ENCODE measurements at places on chromosomes 4 and X.

- DNase-seq = no peak
Observed at GRCh38 chr4:52103319-52103718, 52.2 kb downstream of the SPATA18 start.

- DNase-seq = peak; percentile 27
Observed at GRCh38 chr4:100421361-100421978, 96.4 kb downstream of the EMCN start.

DNA sequence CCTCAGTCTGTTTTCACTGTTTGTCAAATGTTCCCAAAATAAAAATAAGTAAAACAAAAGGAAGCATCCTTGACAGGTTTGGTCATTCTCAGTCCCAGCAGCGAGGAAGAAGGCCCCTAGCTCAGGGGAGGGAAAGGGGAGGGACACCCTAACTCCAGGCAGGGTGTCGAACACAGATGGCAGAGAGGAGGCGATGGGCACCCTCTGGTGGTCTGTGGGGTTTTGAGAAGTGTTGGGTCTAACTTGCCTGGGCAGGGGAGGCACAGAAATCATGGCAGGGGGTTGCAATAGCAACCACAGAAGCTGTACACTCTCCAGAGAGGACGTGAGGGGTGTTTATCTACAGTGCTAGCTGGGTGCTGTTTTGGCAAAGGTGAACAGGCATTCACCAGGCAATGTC is 229.8 kb upstream of the SFRP2 start:
- DNase-seq = no peak

DNA sequence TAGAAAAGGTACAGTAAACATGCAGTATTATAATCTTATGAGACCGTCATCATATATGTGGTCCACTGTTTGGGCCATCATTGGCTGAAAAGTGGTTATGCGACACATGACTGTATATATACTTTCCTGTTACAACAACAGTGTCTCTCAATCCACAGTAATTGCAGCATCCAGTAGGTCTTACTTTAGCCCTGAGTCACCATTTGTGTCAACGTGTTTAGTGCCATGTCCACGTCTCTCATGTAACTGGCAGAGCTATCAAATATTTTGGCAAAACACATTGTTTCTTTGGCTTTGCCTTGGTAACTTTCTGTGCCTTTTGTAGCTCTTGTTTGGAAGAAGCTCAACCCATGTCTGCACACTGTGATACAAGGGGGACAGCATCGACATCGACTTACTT is 73.8 kb downstream of the CD38 start:
- DNase-seq = no peak

DNA sequence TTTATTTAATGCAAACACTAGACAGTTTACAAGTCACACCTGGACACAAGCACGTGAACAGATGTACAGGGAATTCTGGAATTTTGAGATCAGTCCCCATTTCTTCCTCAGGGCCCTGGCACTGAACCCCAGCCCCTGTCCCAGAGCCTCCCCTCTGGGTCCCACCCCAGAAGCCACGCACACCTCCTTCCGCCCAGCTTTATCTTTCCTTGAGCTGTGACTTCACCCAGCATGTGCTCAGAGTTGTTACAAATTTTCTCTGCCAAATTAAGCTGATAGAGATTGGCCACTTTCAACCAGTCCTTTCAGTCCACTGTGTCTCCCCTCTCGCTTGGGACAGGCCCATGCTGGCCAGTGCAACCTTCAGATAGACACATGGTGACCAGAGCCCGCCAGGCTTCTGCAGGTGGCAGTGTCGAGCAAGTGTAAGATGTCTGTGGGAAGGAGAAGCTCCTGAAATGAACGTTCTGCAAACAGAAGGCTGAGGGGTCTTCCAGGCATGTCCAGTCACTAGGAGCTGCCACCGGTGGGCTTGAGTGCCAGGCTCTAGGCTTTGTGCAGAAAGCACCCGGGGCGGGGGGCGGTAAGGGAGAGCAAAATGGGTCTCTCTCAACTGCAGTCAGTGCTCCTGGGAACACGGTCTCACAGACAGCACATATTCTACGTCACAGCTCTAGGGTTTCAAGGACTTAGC is 73.3 kb downstream of the MTMR1 start:
- peak; percentile 42 for DNase-seq

GRCh38 chrX:75303795-75304194 is 29.9 kb downstream of the UPRT start:
- no peak for DNase-seq

DNA sequence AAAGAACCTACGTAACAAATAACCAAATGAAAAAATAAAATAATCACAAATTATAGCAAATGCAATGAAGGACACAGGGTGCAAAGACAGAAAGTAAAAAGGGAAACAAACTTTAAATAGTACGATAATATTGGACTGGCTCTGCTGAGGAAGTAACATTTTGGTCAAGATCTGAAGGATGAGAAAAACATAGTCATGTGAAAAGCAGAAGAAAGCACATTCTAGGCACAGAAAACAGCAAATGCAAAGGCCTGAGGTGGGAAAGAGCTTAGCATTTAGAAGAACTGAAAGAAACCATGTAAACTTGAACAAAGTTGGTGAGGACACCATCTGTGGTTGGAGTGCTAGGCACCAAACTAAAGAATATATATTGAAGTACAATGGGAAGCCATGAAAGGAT is 111.2 kb downstream of the PPP3CA start:
- no peak for DNase-seq

- DNase-seq = no peak
Observed at GRCh38 chrX:148024425-148025148, 43.5 kb downstream of the FMR1NB start.

- DNase-seq = no peak
Observed at GRCh38 chr4:145525291-145525740, 43.7 kb downstream of the SMAD1 start.

DNA sequence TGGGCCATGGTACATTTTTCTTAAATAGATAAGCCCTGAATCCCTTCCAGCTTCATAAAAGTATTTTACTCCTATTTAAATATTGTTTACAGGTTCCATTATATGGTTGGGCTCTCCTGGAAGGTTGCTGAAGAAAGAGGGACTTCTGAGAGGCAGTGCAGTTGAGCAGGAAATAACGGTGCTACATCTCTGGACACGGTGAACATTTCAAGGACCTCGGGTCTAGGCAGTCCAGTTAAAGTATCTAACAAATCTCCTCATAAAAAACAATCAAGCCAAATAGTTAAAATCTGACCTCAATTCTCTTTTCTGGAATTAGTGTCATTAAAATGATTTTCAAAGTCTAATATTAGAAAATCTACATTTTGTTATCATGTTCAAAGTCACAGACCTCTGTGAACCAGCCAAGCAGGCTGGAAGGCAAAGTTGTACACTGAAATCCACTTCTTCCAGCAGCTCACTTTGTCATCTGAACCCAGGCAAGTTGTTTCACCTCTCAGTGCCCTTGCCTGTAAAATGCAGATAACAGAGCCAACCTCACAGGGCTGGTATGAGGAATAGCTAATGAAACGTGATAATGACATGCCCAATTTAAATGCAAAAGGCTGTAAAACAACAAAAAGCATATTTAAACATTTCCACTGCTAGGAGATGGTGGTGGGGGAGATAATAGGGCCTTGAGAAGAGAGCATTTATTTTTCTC is 267.0 kb upstream of the KLF3 start:
- no peak for DNase-seq

DNA sequence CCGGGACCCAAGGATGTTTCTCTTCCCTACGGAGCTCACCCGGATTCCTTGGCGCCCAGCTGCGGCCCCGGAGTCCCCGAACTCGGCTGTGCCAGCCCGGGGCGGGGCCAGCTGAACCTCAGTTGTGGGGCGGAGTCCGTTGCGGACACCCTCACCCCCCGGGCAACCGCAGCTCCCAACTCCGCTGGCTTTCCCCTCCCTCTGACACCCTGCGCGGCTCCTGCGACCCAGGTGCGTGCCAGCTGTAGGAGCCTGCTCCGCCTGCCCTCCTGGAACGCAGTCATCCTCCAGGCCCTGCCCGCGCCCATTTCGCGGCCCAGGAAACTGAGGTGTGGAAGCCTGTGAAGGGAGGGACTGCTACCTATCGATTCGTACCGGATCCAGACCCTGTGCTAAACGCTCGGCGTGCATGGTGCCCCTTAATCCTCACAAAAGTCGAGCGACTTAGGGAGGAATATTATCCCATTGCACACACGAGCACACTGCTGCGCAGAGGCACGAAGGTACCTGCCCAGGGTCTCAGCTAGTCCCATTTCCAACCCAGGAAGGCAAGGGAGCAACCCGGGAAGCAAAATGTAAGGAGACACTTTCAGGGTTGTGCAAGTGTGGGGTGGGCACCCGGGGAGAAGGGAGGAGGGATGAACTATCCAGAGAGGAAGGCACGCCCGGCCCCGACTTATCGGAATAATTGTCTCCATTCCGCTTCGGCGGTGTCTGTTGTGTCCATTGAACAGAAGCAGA is 12.3 kb downstream of the MSX1 start:
- DNase-seq = no peak

GRCh38 chrX:22278375-22278774 is 5.7 kb downstream of the CBLL2 start:
- DNase-seq = no peak

GRCh38 chr4:19631814-19632213 is 619.9 kb upstream of the SLIT2 start:
- no peak for DNase-seq

GRCh38 chr4:22521240-22521639 is 5.4 kb upstream of the ADGRA3 start:
- DNase-seq = no peak

- no peak for DNase-seq
Observed at GRCh38 chrX:13893826-13894225, 76.9 kb upstream of the GPM6B start.

DNA sequence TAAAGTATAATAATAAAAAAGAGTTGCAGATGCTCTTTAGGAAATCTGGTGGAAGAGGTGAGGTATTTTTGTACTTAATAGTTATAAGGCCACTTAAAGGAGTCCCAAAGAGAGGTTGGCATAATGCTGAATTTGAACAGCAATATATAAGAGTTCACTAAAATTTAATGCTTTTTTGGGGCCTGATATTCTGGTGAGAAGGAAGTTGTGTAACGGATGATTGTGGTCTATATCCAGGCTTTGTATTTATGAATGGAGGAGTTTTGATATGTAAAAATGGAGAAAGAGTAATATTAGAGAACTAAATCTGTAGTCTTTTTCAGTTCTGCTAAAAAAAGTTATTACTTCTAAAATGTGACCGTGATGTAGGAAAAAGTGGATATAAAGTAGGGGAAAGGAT is 20.4 kb downstream of the BMP2K start:
- no peak for DNase-seq

DNA sequence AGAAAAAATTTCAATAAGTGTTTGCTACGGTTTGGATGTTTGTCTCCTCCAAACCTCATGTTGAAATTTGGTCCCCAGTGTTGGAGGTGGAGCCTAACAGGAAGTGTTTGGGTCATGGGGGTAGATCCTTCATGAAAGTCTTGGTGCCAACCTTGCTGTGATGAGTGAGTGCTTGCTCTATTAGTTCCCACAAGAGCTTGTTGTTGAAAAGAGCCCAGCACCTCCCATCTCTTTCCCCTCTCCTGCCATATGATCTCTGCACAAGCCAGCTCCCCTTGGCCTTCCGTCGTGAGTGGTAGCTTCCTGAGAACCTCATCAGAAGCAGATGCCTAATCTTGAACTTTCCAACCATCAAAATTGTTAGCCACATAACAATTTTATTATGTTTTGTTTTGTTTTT is 10.3 kb upstream of the RAB40A start:
- DNase-seq = no peak

DNA sequence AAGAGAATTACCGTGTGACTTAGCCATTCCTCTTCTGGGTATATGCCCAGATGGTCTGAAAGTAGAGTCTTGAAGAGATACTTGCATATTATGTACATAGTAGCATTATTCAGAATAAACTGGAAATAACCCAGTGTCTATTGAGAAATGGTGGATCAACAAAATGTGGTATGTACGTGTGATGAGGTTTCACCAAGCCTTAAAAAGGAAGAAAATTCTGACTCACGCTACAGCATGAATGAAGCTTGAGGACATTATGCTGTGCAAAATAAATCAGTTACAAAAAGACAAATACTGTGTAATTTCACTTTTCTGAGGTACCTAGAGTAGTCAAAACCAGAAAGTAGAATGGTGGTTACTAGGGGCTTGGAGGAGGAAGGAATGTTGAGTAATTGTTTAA is 37.3 kb downstream of the GBA3 start:
- no peak for DNase-seq

DNA sequence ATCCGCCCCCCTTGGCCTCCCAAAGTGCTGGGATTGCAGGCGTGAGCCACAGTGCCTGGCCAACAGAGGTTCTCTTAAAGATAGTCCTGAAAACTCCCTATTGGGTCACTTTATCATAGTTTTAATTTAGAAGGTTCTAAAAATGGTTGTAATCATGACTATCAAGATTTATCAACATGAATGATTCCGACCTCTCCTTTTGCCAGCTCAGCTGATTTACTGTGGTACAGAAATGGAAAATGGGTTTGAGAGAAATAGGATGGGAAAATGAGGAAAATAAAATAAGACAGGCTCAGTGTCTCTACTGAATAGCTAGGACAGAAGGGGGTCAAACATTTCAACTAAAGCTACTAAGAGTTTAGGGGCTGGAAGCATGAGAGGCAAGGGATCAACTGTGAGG is 28.2 kb upstream of the UGDH start:
- DNase-seq = no peak

DNA sequence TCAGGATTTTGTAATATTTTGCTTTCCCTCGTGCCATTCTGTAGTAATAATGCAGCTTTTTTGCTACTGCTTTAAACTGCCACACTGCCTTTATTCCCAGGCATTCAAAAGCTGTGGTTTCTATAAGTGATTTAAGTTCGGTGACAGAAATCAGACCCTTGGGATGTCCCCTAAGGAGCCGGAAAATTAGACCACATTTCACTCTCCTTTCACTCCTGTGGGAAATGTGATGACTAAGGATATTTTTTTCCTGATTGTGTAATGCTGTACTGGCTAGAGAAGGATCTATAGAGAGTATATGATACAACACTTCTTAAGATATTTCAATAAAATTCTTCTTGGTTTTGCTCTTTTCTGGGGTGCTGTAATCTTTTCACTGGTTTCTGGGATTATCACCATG is 24.4 kb downstream of the UGT2A3 start:
- no peak for DNase-seq

Data from trophoblast cell (in vitro differentiated cells and primary cell).